GM23248 (cell line): ENCODE measurements at places on chromosomes 4 and X.

DNA sequence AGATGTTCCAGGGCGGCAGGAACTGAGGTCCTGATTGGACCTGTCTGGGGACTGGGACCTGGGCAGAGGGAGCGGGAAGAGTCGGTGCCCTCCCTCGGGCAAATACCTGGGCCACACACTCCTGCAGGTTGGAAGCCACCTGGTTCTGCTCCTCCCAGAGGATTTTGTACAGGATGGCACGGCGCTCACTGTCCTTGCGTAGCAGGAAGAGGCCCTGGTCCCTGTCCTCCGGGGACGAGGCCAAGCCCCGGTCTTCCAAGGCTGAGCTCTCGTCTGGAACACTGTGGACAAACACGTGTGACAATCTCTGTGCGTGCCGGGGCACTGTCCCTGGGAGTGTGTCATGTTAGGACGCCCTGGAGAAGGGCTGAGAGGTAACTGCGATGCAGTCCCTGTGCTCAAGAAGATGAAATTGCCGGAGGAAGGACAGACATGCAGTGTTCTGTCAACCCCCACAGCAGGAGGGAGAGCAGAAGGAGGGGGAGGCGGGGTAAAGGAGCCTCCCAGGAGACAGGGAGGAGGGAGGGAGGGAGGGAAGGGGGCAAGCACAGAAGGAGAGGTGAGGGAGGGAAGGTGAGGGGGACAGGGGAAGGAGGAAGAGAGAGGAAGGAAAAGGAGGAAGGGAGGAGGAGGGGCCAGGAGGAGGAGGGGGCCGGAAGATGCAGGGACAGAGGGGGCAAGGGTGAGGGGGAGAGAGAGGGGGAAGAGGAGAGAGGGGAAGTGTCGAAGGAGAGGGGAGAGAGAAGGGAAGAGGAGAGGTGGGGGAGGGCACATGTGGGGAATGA is 29.0 kb downstream of the PDHA1 start:
- peak; percentile 37 for DNase-seq
- H3K4me3 ChIP-seq, result peak overlapping the region; percentile 69
- H3K27ac ChIP-seq, result no peak overlapping the region
- H3K4me1 ChIP-seq, result peaks cover 8% of the 10 kb centered on the region

DNA sequence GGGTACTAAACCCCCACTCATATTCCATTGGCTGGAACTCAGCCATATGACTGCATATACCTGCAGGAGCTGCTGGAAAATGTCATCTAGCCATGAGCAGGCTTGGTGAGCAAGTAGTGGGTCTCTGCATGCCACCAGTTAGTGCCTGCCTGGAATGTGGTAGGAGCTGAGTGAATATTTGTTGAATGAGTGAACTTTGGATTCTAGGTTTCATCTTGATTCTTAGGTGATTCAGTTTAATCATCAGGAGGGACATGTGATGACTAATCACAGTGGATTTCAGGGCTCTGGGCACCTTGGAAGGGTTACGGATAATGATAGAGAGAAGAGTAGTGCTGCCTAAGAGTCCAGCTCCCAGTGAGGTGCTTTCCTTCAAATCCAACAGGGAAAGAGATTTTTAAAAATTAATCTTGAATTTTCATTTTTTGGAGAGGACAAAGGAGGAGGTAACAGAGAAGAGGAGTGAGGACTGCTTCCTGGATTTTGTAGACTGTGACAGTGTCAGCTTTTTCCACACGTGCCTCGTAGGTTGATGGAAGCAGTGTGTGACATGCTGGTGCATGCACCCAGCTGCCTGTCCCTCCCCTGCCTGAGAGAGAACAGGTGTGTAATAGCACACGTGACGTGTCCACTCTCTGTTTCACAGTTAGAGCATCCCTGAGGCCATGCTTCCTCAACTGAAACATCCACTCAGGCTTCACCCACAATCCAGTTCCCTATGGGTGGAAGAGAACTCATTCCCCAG is 30.4 kb downstream of the NHS start:
- H3K36me3 ChIP-seq, result no peaks in the 10 kb centered on the region
- no peak overlapping the region for H3K4me3 ChIP-seq
- peak; percentile 58 for DNase-seq
- peaks cover 12% of the 10 kb centered on the region for H3K4me1 ChIP-seq
- no peak overlapping the region for H3K27ac ChIP-seq

GRCh38 chr4:180394312-180394711 is 1848.9 kb upstream of the TENM3 start:
- H3K36me3 ChIP-seq, result no peaks in the 10 kb centered on the region
- H3K27ac ChIP-seq, result no peak overlapping the region
- no peaks in the 10 kb centered on the region for H3K4me1 ChIP-seq
- no peaks in the 10 kb centered on the region for H3K27me3 ChIP-seq
- no peak overlapping the region for H3K4me3 ChIP-seq
- no peak for DNase-seq

DNA sequence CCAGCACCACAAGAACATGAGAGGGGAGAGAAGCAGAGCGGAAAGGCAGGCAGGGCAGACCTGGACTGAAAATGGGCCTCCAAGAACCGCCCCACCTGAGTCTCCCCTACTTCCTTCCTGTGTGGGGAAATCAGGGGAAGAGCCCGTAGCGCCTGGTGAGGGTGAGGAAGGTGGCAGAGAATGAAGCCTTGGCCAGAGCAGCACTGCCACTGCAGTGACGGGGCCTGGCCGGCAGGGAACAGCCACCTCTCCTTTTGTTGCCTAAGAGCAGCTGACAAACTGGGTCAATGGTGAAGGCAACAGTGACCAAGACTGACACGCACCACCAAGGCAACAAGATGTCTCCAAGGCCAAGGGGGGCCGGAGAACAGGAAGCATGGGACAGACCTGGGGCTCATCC is 58.4 kb upstream of the CBR4 start:
- H3K27me3 ChIP-seq, result no peaks in the 10 kb centered on the region
- no peak overlapping the region for H3K4me3 ChIP-seq
- DNase-seq, result no peak
- H3K27ac ChIP-seq, result no peak overlapping the region

DNA sequence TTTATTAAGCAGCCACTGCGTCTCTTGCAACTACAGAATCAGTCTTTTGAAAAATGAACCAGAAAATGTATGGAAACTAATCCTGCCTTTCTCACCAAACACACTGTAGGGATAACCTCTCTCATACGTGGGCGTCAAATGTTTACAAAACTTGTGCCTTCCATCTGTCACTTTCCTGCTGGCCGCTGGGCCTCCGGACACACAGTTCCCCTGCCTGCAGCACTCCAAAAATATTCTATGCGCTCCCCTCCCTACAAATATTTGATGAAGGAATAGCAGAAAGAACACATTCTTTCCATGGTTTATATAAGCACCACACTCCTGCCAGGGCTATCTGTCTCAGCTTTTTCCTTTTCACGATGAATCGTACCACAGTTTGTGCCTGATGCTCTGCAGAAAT is 14.9 kb upstream of the CYTL1 start:
- H3K4me3 ChIP-seq, result no peak overlapping the region
- DNase-seq, result no peak
- H3K4me1 ChIP-seq, result peaks cover 37% of the 10 kb centered on the region
- no peak overlapping the region for H3K27ac ChIP-seq

- H3K4me1 ChIP-seq, result peaks cover 31% of the 10 kb centered on the region
- no peaks in the 10 kb centered on the region for H3K27me3 ChIP-seq
- no peak for DNase-seq
Observed at GRCh38 chrX:136182414-136182813, 35.1 kb downstream of the FHL1 start.

- no peak for DNase-seq
- H3K4me3 ChIP-seq, result no peak overlapping the region
- H3K27me3 ChIP-seq, result no peaks in the 10 kb centered on the region
- H3K4me1 ChIP-seq, result peaks cover 12% of the 10 kb centered on the region
- H3K36me3 ChIP-seq, result 0 out of 2 replicates have a peak, but pooled peaks cover 13% of the 10 kb centered on the region
Observed at GRCh38 chr4:15043226-15043625, 40.9 kb downstream of the CPEB2 start.

GRCh38 chr4:40395908-40396793 is 61.0 kb downstream of the CHRNA9 start:
- H3K4me3 ChIP-seq, result no peak overlapping the region
- no peak for DNase-seq
- no peaks in the 10 kb centered on the region for H3K4me1 ChIP-seq
- H3K27me3 ChIP-seq, result 0 out of 2 replicates have a peak, but pooled peaks cover 3% of the 10 kb centered on the region
- no peak overlapping the region for H3K27ac ChIP-seq

- H3K27ac ChIP-seq, result peak overlapping the region; percentile 67
- H3K27me3 ChIP-seq, result no peaks in the 10 kb centered on the region
- H3K36me3 ChIP-seq, result no peaks in the 10 kb centered on the region
- no peak overlapping the region for H3K4me3 ChIP-seq
- peaks cover 12% of the 10 kb centered on the region for H3K4me1 ChIP-seq
- DNase-seq, result peak; percentile 78
Observed at GRCh38 chrX:102995316-102995715, 58.2 kb downstream of the RAB40AL start.

GRCh38 chr4:40369437-40370274 is 34.5 kb downstream of the CHRNA9 start:
- H3K4me3 ChIP-seq, result no peak overlapping the region
- no peaks in the 10 kb centered on the region for H3K27me3 ChIP-seq
- DNase-seq, result no peak
- H3K27ac ChIP-seq, result no peak overlapping the region

- H3K4me3 ChIP-seq, result no peak overlapping the region
- H3K27me3 ChIP-seq, result no peaks in the 10 kb centered on the region
- no peaks in the 10 kb centered on the region for H3K36me3 ChIP-seq
- peaks cover 15% of the 10 kb centered on the region for H3K4me1 ChIP-seq
- no peak for DNase-seq
Observed at GRCh38 chr4:118683513-118683912, 1.7 kb upstream of the METTL14 start.

GRCh38 chrX:49829016-49829415 is at the start of gene PAGE4:
Gene PAGE4 (plus strand): TSS chrX:49829303. CDS start chrX:49830429, 1,126 bp downstream.
- no peaks in the 10 kb centered on the region for H3K4me1 ChIP-seq
- H3K27ac ChIP-seq, result no peak within 1 kb of the TSS
- H3K4me3 ChIP-seq, result no peak within 1 kb of the TSS
- no peak for DNase-seq
- no peaks in the 10 kb centered on the region for H3K36me3 ChIP-seq
